CD4-positive, alpha-beta T cell treated with Interleukin-15 for 4 hours (primary cell): ENCODE measurements at places on chromosomes 3 and 15.

DNA sequence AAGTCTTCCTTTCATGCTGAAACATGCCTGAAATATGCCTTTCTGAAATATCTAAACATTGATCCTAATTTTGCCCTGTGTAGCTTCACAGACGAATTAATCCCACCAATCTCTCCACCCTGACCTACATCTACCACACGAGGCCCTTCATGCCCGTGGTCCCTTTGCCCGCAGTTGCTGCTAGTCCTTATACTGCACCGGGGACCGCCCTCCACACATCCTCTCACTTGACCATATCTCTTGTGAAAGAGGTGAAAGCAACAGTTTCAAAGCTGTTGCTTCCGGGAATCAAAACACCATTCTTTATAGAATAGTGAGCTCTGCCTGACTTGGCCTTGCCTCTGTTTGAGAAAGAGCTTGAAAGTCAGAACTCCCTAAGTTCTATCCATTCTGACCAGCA is 499.5 kb downstream of the NTRK3 start:
- DNase-seq, result no peak

- DNase-seq, result no peak
These were observed 107.8 kb downstream of the ADAM10 start for GRCh38 chr15:58641660-58642059.

DNA sequence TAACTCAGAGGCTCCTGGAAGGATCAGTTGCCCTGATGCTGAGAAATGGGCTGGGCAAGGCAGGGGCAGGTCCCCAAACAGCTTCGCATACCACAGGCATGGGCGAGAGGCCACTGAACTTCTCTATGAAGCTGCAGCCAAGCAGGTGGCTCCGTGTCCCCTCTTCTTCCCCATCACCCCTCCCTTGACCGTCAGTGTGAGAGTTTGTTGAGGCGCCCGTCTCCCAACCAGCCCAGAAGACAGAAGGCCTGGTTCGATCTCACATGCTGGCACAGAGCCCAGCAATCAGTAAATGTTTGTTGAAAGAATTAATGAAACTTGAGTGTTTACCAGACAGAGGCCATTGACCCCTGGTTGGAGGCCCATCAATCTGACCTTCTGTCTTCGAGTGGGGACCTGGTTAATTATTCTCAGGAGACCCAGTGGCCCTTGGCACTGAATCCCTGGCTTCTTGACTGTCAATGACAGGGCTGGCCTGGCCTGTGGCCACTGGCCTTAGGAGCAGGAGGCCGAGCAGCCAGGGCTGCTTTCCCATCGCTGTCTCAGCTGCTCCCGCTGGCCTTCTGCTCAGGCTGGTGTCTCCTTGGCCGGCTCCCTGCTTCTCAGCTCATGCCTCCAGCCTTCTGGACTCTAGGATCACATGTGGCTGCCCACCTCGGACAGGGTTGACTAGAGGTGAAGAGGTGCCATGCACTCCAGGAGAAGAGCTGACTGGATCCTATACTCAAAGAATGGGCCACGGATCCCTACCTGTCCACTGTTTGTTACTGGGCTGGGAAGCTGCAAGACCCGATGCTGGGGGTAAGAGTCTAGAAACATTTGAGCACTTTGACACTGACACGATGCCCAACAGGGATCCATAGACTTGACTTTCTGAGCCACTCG is 113.4 kb downstream of the ASB7 start:
- no peak for DNase-seq

DNA sequence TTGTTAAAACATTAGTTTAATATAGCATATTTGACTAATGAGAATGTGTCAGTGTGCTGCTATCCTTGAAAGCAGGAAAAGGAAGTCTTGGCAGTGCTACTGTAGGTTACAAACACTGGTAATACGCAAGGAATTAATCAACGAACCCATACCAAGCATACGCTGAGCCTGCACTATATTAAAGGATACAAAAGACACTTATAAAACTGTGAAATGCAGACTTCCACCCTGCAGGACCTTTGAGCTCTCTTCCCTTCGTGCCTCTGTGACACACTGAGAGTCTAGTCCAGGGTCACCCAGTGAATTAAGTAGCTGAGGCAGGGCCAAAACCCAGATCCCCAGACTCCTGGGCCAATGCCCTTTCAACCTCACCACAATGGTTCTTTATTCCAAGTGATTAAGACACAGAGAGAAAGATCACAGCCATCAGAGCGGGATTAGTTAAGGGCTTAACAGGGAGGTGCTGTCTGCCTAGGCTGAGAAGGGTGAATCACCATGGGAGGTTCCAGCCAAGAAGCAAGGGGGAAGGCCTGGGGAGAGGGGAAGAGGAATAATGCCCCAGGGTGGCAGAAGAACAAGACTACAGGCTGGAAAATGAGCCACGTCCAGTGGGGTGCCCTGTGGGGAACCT is 6.8 kb downstream of the ANXA2 start:
- peak; percentile 23 for DNase-seq

DNA sequence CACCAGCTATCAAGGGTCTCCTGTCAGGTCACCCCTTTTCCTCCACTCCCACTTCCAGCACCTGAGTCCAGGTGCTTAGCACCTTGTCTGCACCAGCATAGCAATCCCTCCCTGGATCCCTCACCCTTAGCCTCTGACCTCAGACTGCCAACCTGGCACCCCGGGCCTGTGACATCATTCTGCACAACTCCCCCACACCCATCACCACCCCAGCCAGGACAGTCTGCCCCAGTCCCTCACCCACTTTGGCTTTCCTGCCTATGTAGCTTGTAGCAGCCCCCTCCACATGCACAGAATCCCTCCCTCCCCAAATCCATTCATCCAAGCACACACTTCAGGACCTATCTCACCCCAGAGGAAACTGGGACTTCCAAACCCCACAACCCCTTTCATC is 819 bp upstream of the PLXNB1 start:
- DNase-seq, result no peak

DNA sequence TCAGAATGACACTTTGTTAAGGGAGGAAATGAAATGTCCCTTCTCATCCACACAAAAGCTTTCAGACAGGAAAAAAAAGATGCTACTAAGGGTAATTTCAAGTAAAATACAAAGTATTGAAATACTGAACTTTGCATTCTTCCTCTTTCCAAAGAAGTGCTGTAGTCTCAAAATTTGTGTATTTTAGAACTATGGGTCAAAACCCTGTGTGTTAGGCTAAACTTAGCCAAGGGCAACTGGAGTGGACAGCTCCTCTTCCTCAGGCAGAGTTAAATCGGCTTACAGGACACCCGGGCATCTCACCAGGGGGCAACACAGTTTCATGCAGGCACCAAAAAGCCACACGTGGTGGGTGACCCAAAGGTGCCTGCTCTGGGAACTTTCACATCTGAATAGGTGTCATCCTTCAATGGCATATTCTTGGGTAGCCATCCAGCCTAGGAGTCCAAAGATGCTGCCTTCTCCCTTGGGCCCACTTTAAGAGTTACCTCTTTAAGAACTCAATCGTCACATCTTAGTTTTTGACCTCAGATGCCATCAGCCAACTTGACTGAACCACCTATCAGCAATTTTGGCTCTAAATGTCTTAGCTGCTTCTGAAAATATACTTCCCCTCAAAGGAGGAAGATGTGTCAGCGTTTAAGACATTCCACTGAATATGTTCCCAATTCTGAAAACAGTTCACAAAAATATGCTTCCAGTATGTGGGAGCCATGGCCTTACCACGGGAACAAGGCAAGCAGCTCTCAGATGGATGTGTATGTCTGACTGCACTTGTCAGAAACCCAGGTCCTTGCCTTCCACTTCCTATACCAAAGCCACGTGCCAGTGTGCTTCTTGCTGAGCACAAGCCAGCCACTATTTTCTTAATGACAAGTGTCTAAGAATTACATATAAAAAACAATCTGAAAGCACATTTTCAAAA is 32.2 kb upstream of the MUC13 start:
- DNase-seq, result no peak

DNA sequence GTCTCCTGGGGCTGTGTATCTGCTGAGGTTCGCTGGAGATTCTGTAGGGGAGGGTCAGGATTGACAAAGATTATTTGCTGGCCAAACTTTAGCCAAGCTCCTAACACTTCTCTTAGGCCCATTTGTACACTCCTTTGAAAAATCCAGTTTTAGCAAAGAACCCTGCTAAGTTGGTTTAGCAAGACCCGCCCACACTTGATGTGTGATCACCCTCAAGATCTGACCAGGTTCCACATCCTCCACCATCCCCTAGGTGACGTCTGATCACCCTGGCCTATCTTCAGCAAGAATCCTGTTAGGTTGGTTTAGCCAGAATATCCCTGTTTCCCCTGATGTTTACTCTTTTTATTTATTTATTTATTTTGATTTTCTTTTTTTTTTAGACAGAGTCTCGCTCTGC is 14.8 kb upstream of the SLC35G2 start:
- DNase-seq, result no peak

GRCh38 chr15:100349696-100350433 is 8.1 kb upstream of the ADAMTS17 start:
- DNase-seq, result peak; percentile 88

- no peak for DNase-seq
These were observed 73.8 kb upstream of the PCSK6 start for GRCh38 chr15:101563176-101563796.

DNA sequence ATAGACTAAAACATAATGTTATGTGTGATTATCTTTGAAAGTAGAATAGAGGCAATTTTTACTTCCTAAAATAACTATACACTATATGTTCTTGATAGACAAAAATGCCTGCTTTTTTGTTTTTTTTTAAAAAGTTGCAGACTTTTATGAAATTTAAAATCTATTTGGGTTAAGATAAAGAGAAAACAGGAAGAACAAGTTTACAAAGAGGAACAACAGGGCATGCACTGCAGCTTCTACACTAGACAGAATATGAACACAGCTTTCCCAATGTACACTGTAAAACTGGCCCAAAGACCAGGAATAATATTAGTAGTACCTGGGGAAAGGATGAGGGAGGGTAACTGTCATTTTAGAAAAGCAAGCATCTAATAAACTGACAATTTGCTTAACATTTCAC is 53.7 kb downstream of the NR1I2 start:
- no peak for DNase-seq
